ENCODE measurements at places on chromosomes 2 and 18. TPM values are rescaled to one million over a fixed set of nuclear protein-coding genes. Genes with fewer than 3 reads are reported as not detected.

DNA sequence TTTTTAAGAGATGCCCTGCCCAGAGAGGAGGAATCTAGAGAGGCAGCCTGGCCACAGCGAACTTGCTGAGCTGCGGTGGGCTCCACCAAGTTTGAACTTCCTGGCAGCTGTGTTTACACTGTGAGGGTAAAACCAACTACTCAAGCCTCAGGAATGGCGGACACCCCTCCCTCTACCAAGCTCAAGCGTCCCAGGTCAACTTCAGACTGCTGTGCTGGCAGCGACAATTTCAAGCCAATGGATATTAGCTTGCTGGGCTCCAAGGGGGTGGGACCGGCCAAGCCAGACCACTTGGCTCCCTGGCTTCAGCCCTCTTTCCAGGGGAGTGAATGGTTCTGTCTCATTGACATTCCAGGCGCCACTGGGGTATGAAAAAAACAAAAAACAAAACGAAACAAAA lies 289.4 kb downstream of the KCNS3 start:
- no peak for DNase-seq

GRCh38 chr2:64622443-64623241 lies 31.1 kb downstream of the SERTAD2 start:
- no peak for DNase-seq

DNA sequence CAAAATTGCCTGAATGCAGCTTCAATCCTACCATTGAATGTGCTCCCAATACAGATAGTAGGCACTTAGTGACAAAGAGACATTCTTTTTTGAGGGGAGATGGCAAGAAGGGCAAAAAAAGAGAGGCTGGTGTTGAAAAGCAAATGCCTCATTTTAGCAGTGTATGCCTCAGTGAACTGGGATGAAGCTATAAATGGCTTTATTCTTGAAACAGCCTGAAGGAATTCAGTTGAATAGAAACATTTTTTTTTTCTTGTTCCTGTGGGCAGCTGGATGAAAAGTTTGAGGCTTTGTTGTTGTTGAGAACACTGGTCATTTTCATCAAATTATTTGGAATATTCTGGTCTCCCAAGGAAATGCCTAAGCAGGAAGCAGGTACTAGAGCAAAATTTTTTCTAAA lies 228.9 kb downstream of the RNF144A start:
- DNase-seq, result no peak

The REG3G gene
- polyA plus RNA-seq, result not detected

DNA sequence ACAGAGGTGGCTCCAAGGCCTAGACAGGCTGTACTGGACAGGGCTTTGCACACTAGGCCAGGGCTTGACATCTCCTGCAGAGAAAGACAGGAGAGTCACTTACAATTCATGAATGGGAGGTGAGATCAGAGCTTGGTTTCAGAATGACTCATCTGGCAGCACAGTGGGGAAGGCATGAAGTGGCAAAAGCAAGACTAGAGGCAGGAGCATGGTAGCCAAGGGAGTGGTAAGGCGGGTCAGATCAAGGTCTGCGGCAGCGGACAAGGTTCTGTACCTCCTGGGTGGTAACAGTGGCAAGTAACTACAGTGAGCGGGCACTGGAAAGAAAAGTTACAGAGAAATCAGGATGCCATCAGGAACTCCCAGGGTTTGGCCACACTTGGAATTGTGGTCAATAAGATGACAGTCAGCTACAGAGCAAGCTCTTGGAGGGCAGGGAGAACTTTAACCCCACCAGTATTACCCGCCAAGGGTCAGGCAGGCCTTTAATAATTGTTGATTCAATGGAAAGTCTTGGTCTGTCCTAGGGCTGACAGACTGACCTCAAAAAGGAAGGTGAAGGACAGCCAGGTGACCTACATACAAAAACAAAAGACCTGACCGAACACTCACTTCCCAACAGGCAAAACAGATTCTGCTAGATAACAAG lies 5.7 kb downstream of the MCFD2 start:
- DNase-seq, result peak; percentile 88

DNA sequence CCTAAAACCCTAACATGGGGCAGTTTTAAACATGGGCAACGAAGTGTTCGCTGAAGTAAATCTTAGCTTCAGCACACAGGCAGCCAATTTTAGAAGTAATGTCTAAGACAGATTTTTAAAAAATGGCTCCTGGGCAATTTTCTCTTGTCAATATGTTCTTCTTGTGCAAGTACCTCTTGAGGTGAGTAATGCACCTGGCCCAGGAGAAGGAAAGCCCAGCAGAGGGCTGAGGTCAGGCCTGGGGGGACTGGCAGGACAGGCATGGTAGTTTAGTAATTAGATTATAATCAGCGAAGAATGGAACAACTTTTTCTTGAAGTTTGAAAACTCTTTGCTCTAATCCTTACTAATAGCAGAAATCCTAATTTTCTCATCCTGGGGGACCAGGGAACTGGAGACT lies 77.6 kb downstream of the SPRED2 start:
- no peak for DNase-seq

- DNase-seq, result no peak
These were observed 68.7 kb upstream of the RBM44 start for GRCh38 chr2:237729681-237730475.

- no peak for DNase-seq
These were observed 2.0 kb downstream of the SDC1 start for GRCh38 chr2:20222769-20223406.

- no peak for DNase-seq
These were observed 115.7 kb downstream of the PLCL1 start for GRCh38 chr2:197920088-197920487.

The DYNAP gene
- polyA plus RNA-seq, result not detected

DNA sequence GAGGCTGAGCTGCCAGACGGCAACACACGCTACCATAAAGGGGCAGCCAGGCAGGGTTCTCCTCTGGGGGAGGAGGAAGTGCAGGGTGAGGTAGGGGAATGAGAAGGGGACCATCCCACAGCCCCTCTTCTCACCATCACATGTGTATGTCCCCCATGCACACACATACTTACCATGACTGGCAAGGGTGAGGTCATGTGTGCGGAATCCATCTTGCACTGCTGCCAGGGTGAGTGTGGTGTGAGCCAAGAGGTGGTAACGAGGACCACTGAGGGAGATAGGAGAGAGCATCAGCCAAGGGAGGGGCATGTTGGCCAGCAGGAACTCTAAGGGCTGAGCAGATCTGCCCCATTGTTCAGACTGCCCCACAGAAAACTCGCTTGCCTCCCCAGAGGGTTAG lies 7.1 kb downstream of the WDR54 start:
- DNase-seq, result no peak

The TPO gene
- not detected for polyA plus RNA-seq

GRCh38 chr18:49863769-49864621 lies 50.7 kb upstream of the ACAA2 start:
- DNase-seq, result no peak

GRCh38 chr2:196176142-196176738 lies 4.9 kb upstream of the STK17B start:
- DNase-seq, result no peak

- DNase-seq, result no peak
These were observed 3.6 kb downstream of the CHN1 start for GRCh38 chr2:175001566-175001965.

- DNase-seq, result no peak
These were observed 328.9 kb upstream of the NT5C1B start for GRCh38 chr2:18918280-18918679.

DNA sequence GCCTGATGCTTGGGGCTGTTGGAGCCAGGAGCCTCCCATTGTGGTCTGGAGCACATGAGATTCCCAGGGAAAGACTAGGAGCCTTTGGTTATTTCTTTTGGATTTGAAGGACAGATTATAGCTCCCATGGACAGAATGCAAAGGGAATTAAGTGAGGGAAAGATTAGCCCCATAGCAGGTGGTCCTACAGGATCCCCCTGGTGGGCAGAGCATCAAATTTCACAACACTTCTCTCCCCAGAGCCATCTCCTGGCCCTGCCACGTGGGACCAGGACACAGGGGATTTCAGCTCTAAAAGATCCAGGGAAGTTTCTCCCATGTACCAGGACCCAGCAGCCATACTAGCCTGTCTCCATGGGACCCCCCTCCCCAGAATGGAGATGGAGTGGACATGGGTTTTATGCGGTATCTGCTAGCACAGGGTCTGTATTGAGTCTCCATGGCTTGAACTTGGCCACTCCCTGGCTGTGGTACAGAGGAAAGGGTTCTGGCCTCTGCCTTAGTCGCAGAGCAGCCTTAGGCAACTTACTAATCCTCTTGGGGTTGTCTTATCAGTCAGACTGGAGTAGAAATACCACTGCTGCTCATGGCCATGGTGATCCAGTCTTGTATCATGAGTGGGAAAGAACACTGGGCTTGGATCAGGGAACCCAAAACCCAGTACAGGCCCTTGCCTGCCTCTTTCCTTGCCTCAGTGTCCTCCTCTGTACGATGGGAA lies 6.8 kb upstream of the PLB1 start:
- no peak for DNase-seq

GRCh38 chr2:40606862-40607261 lies 155.0 kb upstream of the SLC8A1 start:
- DNase-seq, result peak; percentile 5

The SIX3 gene
- polyA plus RNA-seq, result not detected

- no peak for DNase-seq
These were observed 21.4 kb downstream of the TMEM247 start for GRCh38 chr2:46500801-46501200.

DNA sequence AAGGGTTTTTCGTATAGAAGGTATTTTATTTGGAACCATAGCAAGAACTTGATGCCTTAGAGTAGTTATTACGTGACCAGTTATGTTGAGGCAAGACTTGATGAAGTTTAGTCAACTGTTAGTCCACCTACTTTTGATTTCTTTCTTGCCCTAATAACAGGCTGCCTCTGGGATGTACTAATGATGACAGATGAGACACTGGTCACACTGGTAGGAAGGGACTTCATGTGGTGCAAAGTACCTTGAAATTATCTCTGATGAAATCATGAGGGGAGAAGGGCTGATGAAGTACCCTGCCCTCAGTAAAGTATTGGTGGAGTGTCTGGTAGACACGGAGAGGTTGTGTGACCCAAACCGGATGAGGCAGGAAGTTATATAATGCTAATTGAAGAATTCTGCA lies 5.4 kb downstream of the DIS3L2 start:
- no peak for DNase-seq

Measured in IMR-90 (cell line).